ENCODE measurements at places on chromosomes 3 and 15.

GRCh38 chr3:122816587-122816986 is 21.7 kb downstream of the SLC49A4 start:
- DNase-seq, result no peak

GRCh38 chr15:87549860-87550259 is 706.7 kb downstream of the NTRK3 start:
- DNase-seq, result no peak

GRCh38 chr15:86322629-86323028 is 243.0 kb downstream of the AGBL1 start:
- no peak for DNase-seq

DNA sequence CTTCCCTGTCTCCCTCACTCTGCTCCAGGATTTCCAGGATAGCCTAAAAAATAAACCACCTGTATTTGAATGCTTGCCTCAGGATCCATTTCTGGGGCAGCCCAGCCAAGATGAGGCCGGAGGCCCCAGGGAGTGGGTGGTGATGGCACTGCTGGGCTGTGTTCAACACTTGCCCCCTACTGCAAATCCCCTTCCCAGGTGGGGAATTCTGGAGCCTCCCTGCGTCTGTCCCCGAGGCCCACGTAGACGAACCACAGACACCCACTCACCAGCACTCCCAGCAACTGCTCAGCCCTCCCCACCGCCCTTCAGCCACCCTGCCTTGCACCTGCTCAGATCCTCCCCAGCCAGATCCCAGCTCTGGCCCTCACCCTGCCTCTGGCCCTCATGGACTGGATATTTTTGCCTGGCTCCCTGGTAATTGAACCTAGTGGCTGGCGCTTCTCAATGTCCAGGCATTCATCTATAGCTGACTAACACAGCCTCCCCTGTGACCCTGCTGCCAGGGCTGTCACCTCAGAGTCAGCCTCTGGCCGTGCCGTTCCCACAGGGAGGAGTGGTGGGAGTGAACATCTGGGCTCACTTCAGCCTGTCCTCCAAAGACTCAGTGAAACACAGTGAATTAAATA is 17.1 kb upstream of the EPB42 start:
- DNase-seq, result no peak
